ENCODE measurements at places on chromosomes 3 and 15.

DNA sequence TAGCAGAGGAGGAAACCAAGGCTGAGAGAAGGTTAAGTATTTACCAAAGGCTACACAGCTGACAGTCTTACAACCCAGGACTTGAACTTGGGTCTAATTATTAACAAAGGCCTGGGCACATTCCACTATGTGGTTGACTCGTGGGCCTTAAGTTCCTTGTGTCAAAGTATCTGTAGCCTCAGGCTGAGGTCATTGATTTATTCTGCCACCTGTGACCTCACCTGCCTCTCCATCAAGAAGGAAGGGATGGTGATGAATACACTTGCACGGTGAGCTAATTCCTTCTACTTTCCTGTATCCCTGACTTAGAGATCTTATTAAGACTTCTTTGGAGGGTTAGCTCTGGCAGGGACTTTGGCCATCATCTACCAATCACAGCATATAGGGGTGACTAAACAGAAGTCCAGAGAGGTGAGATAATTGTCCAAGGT is 19.9 kb upstream of the LRRC58 start:
- DNase-seq = no peak

DNA sequence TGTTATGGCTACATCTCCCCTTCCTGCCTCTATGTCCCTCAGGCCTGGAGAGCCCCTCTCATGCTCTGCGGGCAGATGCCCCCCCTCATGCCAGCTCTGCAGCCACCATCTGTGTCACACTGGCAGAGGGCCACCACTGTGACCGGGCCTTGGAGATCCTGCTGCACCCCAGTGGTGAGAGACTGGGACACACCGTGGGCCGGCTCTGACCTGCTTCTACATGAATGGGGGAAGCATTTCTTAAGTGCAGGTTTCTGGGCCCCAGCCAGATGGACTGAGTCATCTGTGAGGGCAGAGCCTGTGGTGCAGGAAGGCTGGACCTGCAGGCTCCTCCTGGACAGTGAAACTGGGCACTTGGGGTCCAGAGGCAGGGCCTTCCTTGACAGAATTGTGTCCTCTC is 4.8 kb downstream of the VWA5B2 start:
- DNase-seq = no peak

GRCh38 chr3:42376344-42376798 is 34.0 kb downstream of the LYZL4 start:
- no peak for DNase-seq

DNA sequence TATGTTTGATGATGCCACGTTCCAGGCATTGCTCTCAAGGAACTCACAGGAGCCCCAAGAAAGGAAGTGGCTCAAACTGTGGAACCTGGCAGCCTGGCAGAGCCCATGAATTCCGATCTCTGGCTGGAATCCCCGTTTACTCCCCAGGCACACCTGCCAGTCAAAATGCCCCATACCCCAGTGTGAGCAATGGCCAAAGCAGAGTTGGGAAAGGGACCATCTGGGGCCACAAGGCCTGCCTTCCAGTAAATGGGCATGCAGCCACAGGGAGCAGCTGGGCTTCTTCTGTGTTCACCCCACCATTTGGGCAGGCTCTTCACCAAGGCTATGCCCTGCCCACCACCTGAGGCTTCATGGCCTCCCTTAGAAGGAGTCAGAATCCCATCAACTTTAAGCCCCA is 257.0 kb upstream of the GOLGA6L4 start:
- no peak for DNase-seq

- DNase-seq = no peak
These were observed 10.1 kb downstream of the GOLIM4 start for GRCh38 chr3:168085491-168086119.

- DNase-seq = no peak
These were observed 74.7 kb downstream of the XXYLT1 start for GRCh38 chr3:195196266-195196665.

- no peak for DNase-seq
These were observed 395.3 kb downstream of the VGLL3 start for GRCh38 chr3:86595696-86596095.

DNA sequence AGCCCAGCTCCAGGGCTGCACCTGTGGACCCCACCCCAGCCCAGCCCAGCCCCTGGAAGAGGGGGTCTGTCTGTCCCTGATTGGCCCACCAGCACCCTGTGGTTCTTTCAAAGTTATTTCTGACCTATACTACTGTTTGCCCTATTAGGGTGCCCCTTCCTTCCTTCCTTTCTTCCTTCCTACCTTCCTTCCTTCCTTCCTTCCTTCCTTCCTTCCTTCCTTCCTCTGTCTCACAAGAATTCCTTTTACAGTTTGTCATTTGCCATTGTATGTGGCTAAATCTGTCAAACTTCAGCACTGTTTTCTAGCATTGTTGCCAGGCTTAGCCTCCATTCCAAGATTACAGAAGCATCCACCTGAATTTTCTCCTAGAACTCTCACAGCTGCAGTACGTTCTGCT is 66.9 kb downstream of the KLF15 start:
- DNase-seq = no peak

DNA sequence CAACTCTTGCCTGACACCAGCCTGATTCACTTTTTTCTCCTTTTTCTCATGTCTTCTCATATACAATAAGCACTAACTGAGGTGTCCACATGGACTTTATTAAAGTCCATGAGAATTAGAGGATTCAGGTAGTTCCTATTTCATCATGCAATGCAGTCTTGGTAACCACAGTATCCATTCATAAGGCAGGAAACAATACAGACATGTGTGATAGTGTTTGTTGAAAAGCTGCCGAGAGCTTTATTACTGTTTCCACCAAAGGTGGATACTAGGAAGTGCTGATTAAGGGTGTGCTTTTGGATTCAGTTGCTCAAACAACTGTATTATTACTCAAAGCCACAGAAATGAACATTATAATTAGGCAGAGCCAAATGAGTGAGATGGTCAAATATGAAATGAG is 5.3 kb downstream of the CASR start:
- DNase-seq = no peak
